ENCODE measurements at places on chromosomes 13 and 19. TPM values are rescaled to one million over a fixed set of nuclear protein-coding genes. Genes with fewer than 3 reads are reported as not detected.

- DNase-seq = no peak
Measured at GRCh38 chr13:26494571-26495195, 62.8 kb upstream of the WASF3 start.

DNA sequence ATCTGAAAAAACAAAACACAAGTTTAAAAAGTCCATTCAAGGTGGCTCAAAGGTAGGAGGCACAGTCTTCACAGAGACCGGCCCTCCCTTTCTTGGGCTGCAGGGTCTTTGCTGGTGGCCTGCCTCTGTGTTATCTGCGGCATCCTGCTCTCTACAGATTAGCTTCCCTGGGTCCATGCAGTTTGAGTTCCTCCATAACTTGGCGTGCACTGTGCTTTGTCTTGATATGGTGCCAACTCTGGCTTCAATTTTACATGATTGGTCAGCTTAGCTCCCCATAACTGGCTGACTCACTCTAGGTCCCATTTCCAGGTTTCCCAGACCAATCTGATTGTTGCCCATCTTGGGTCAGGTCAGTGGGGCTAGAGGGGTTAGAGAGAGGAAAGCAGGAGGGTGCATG, 41.8 kb downstream of the TPT1 start:
- DNase-seq = peak; percentile 39

DNA sequence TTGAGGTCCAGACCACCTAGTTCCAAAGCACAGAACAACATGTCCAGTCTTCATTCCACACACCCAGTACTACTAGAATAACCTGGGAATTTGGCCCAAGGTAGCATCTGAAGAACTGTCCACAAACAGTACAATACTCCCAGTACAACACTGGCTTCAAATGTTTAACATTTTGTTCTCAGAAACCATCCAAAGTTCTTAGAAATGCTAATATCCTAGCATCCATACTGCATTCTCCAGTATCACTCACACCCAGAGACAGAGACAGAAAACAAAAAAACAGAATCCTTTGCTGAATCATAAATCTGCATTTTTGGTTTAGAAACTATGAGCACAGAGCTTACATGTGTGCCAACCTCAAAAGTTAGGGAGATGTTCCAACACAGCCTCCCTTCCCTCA, 490.8 kb downstream of the FOXO1 start:
- DNase-seq = peak; percentile 36

DNA sequence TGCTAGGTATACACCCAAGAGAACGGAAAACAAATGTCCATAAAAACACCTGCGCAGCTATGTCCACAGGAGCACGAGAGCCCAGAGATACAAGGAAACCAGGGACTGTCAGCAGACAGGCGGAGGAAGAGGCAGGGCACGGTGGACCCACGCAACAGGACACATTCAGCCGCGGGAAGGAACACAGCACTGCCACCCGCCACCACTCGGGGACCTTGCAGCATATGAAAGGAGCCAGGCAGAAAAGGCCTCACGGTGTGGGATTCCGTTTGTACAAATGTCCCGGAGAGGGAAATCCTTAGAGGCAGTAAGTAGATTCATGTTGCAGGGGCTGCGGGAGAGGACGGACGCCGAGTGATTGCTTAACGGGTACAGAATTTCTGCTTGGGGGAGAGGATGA, 7.8 kb downstream of the HSPBP1 start:
- DNase-seq = no peak

- peak; percentile 94 for DNase-seq
Measured at GRCh38 chr19:19591133-19591825, 27.2 kb downstream of the PBX4 start.

TEX29 gene
- total RNA-seq = 1.7 TPM

DNA sequence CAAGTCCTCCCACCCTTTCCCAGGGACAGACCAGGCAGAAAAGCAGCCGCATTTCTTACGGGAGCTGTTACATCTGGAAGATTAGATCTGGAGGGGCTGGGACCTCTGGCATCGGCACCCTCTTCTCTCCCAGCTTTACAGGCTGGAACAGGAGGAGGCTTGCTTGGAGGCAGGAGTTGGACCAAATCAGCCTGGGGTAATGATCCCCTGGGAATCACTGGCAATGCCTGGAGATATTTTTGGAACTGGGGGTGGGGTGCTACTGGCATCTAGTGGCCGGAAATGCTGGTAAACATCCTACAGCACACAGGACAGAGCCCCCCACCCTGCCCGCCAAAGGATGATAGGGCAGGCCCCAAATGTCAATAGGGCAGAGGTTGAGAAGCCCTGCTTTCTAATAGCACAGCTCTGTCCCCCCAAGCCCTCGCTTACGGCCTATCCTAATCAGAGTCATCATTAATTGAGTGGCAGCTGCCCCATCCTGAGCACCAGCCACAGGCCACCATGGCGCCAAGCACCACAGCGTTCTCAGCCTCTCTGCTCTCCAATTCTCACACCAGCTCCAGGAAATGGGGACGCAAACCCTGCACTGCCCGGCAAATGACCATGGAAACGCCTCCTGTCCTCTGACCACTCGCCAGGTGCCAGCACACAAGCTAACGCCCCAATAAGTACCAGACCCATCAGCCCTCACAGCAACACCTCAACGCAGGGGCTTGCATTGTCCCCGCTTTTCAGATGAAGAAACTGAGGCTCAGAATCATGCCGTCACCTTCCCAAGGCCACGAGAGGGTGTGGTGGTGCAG, 20.6 kb downstream of the LRRC4B start:
- DNase-seq = no peak

IFNL1 gene
- not detected for total RNA-seq

DNA sequence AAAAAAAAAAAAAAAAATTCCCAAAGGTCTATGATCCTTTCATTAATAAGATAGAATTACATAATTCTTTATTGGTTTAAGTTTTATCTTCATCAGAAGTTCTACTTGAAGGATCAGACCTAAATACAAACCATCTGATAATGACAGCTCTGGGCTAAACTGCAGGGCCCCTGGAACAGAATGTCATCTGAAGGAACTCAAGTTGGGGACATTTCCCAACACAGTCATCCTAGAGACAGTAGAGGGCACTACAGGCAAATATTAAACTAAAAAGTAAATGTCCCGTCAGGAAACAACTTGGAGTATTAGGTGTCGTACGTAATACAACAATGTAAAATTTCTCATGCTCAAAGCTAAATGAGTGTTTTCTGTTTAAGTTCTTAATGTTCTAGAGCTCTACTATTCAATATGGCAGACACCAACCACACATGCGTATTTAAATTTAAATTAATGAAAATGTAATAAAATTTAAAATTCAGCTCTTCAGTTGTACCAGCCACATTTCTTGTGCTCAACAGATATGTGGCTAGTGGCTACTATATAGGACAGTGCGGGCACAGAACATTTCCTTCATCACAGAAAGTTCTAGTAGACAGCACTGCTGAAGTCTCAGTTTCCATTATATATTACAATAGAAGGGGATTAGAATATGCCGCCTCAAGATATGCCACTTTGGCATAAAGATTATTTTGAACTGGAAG, 21.8 kb upstream of the NAXD start:
- peak; percentile 73 for DNase-seq
